ENCODE measurements at places on chromosomes 12 and 14.

GRCh38 chr12:90672081-90672480 is 282.9 kb downstream of the CCER1 start:
- no peak for DNase-seq

DNA sequence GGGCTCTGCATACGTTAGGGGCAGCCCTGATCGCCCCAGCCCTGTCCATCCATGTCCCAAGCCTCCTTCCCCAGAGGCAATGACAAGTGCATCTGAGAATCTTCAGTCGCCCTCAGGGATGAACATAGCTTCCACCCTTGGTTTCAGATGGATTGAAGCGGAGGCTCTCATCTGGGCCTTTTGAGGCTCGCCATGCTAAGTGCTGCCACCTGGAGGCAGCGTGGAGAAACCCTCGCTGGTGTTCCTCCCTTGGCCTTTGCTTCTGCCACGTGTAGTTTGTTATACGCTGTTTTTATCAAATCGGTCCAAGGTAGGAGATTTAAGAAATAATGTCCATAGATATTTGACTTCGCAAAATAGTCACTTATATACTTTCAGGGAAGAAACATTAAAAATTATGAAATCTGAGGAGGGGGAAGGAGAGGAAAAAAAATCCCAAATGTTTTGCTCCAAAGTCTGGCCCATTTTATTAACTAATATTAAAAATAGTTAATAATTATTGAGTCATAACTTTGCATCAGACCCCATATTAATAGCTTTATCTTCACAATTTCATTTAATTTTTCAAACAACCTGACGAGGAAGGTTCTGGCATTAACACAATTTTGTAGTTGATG is 28.8 kb upstream of the LRRC10 start:
- peak; percentile 57 for DNase-seq

DNA sequence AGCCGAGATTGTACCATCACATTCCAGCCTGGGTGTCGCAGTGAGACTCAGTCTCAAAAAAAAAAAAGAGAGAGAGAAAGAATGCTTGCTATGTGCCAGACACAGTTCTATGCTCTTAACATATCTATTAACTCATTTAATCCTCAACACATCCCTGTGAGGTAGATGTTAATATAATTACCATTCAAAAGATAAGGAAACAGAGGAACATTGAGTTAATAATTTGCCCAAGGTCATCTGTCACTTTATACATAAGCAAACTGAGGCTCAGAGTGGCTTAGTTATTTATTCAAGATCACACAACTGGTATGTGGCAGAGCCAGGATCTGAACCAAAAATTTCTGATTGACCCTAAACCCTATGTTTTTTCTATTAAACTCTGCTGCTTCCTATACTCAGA is 116.1 kb upstream of the BCAT1 start:
- DNase-seq, result no peak

GRCh38 chr14:27546111-27546510 is 948.3 kb upstream of the NOVA1 start:
- DNase-seq, result no peak

GRCh38 chr14:60865378-60866127 is 115.3 kb downstream of the TRMT5 start:
- no peak for DNase-seq

DNA sequence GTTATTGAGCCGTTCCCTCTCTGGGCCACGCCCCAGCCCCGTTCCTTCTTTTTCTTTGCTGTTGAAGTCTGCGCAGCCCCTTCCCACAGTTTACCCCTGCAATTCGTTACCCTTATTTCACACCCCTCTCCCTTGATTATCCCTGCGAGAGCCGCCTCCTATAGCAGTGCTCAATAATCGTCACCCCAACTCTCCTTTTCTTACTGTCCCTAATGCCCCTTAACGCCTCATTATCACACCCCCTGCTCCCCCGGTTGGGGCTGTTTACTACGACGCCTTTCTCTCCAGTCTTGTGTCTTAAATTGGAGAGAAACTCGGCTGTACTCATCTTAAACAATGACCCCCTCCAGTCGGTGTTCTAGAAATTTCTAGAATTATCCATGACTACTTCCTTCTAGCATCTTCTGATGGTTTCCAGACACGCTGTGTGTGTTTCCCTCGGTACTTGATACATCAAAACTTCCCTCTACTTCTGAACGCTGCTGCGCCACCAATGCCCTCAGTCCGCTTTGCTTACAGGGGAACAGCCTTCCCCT is 713 bp upstream of the FBXL14 start:
- no peak for DNase-seq

DNA sequence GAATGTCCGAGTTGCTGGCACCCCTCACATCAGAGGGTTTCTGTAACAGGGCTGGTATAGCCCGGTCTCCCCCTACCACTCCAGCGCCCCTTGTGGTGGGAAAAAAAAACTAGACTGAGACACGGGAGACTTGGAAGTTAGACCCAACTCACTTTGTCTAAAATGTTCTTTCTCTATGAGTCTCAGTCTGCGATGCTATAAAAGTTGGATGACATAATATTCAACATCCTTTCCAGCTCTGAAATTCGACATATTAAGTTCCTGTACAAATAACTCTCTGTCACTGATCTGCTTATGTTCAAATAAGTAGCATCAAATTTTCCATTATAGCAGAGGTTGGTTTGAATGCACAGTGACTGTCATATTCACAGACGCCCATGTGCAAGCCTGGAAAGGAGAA is 25.7 kb upstream of the TC2N start:
- no peak for DNase-seq

GRCh38 chr14:22379727-22380126 is 209.3 kb downstream of the DAD1 start:
- DNase-seq, result no peak

DNA sequence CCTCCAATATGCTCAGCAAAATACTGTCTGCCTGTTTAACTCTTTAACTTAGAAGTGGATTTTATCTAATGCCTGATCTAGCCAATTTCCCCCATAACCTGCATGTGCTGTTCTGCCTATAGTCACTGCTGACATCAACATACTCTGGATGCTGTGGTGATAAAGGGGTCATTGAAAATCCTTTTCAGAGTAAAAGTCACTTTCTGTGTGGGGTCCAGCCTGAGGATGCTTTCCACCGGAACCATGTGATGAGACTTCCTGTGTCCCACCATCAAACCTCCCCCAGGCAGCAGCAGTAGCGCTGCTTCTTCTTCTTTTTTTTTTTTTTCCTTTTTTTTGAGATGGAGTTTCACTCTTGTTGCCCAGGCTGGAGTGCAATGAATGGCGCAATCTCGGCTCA is 607.0 kb downstream of the BCL11B start:
- no peak for DNase-seq

- DNase-seq, result no peak
These were observed 73.2 kb downstream of the ANO4 start for GRCh38 chr12:100867639-100868393.

DNA sequence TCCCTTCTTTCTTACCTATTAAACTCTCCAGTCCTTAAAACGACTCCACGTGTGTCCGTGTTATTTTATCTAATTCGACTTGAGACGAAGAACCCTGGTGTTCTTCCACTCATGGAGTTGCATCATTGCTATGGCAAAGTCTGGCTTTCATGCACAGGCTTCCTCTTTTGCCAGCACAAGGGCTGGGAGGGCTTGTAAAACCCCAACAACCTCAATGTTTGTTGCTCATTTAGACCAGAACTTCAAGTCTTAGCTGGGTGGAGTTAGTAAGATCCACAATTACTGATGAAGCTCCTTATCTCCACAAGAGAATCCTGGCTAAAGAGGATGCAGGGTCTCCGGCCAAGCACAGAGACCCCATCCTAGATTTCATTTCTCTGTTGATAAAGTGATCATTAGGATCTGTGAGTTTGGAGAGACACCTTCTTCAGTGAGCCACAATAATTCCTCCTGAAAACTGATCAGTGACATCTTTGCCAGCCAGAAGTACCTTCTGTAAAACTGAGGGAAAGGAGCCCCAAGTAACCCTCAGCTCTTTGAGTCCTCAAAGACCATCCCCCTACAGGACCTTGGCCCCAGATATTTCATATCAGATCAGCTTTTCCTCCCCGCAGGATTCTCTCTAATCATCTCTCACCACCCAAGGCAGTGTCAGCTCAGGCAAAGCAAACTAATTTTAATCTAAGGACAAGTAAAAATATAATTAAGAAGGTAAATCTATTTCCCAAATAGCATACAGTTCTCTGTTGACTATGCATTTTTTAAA is 514.6 kb downstream of the FUT8 start:
- DNase-seq, result no peak

GRCh38 chr12:50642035-50642451 is 121.9 kb upstream of the ATF1 start:
- DNase-seq, result no peak

DNA sequence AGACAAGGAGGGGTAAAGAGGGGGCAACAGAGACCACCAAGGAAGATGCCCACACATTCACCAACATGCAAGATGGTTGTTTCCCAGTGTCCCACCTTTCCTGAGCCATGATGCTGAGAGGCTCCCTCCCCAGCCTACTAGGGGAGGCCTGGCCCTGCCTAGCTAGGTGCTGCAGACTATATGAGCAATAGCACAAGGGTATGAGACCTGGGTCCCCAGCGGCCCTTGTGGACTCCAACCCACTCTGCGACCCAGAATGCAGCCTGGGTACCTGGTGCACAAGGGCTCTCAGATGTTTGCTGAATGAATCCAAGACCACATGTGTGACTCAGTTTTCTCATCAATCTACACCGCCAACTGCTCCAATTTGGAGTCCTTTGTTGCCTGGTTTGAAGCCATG is 13.9 kb downstream of the TGFB3 start:
- DNase-seq, result no peak
